Mesothelial cell of epicardium (in vitro differentiated cells): ENCODE measurements at places on chromosomes 5 and 9. TPM values are rescaled to one million over a fixed set of nuclear protein-coding genes. Genes with fewer than 3 reads are reported as not detected.

Gene ZDHHC12
- 20.7 to 22.6 TPM (median 21.6 TPM) in 3 replicates for total RNA-seq

Gene OR1J2
- not detected in 3 replicates for total RNA-seq

Gene HTR4
- 0.27 to 0.41 TPM (median 0.33 TPM) in 3 replicates for total RNA-seq

DNA sequence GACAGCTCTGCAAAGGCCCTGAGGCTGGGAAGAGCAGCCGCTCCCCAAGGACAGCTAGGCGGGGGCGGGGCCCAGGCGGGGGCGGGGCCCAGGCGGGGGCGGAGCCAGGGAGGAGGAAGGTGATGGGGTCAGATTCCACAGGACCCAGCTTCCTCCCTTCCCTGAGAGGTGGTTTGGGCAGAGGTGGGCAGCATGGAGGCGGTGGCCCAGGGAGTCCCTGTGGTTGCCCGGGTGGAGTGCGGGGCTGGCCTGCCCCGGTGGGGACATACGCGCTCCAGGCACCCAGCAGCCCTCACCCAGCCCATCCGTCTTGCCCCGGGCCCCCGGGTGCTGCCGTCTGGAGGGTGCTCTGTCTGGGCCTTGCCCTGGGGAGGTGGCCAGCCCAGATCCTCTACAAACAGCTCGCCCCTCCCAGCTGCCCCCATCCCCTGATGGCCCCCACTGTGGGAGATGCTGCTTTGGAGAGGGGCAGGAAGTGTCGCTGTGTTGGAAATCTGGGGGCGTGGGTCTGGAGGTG, 11.0 kb upstream of the RNU6ATAC start:
- DNase-seq, result no peak

- DNase-seq, result no peak
Observed at GRCh38 chr5:56259002-56259511, 25.9 kb upstream of the ANKRD55 start.

Gene POU5F2
- total RNA-seq, result 1.7 to 1.9 TPM (median 1.7 TPM) in 3 replicates

DNA sequence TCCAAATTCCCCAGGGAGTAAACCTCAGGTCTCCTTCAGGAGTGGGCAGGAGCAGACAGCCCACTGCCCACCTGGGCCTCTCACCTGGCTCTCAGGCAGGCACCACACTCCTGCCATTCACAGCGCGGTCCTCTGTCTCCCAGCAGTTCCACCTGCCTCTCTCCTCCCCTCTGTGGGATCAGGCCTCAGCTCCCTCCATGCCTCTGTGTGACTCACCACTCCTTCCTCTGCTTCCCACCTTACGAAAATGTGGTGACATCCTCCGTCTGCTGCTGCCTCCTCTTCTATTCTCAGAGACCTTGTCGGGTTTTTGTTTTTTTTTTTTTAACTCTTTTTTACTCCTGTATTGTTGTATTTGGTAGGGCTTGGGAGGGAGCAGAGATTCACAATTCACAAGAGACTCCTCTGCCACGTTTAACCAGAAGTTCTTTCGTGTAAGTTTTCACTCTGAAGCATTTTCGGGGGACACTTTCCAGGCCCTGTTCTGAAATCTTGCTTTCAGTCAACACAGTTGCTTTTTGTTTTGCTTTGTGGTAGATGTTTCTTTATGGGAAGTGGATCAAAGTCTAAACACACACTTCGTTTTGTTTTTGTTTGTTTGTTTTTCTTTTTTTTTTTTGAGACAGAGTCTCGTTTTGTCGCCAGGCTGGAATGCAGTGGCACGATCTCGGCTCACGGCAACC, 21.1 kb upstream of the CDKN2AIPNL start:
- no peak for DNase-seq

- DNase-seq, result no peak
Observed at GRCh38 chr5:153308282-153308681, 182.2 kb upstream of the GRIA1 start.

DNA sequence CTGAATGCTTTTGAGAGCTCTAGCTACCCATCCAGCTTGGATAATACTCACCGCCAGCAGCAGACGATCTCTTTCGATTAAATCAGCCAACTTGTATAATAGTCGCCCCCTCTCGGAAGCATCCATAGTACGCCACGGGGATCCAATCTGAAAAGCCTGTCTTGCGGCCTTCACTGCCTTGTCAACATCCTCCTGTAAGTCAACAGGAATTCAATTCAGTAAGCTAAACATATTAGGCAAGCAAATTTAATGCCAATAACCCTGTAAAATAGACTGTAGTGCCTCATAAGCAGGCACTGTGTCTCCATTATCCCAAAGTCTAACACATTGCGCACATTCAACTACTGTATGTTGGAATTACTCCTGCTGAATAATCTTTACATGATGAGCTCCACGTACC, 22.0 kb downstream of the ALDH1A1 start:
- no peak for DNase-seq

DNA sequence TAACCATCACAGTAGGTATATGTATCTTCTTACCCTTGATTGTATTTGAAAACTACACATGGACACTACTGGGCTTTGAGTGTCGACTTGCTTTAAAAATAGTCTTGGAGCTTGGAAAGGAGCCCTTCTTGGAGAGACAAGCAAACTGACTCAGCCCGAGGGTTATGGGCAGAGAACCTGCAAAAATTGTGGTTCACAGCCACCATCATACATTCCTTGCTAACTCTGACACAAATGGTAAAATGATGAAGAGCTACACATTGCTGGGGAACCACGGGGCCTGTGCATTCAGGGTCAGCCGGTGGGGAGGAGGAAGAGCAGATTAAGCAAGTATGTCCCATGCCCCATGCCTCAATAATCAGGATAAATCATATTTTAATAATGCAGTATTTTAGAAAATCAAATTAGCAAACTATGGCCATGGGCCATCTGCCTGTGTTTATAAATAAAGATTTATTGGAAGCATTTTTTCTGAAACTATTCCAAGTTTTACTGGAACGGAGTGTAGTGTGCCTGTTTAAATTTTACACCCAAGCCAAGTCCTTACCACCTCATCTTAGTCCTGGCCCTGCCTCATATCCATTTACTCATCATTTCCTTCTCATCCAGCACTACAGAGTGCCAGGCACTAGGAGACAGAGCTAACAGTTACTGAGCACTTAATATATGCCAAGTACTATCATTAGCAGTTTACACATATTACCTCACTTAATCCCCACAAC, 195.7 kb downstream of the PALM2AKAP2 start:
- DNase-seq, result no peak

GRCh38 chr9:133144904-133145851, 18.5 kb downstream of the GBGT1 start:
- DNase-seq, result no peak

Gene KIF4B
- 0.07 to 0.11 TPM in 2 of 3 replicates, not detected in the other for total RNA-seq

Gene CARTPT
- not detected in 3 replicates for total RNA-seq

DNA sequence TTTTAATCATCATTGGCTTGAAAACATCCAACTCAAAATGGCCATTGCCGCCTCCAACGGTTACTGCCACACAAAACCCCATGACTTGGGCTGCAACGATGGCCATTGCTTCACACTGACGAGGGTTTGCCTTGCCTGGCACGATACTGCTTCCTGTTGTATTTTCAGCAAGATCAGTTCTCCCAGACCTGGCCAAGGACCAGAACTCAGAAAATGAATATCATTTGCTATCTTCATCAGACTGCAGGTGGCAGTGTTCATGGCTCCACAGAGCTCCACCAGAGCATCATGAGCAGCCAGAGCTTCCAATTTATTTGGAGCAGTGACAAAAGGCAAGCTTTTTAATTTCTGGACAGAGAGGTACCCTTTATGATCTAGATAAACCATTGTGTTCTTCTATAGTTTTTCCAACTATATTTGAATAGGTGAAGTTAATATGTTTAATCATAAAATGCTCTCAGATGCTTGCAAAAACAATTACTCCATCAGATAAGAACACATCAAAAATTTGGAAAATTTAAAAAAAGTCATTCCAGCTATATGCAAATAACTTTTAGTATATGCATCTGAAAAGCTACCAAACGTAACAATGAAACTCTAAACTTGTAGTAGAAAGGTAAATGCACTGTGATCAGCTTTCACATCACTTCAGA, 10.4 kb downstream of the AMACR start:
- no peak for DNase-seq

DNA sequence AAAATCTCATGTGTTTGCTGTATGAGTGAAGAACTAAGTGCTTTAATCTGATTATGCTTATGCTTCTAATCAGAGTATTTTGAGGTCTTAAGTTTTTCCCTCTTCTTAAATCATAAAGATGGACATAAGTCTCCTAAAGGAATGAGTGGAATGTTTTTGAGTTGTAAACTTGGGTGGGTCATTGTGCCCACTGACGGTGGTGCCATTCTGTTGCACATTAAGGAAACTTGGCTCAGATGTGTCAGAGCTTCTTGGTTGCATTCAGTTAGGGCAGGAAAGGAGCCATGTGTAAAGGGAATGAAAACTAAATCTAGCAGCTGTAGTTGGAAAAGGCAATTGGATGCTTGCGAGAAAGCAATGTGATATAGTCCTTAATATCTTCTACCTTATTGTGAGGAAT, 256.6 kb downstream of the FANCC start:
- no peak for DNase-seq

GRCh38 chr5:157447201-157447637, 12.8 kb upstream of the NIPAL4 start:
- no peak for DNase-seq

Gene MRPL36
- total RNA-seq, result 38.0 to 43.8 TPM (median 41.0 TPM) in 3 replicates

DNA sequence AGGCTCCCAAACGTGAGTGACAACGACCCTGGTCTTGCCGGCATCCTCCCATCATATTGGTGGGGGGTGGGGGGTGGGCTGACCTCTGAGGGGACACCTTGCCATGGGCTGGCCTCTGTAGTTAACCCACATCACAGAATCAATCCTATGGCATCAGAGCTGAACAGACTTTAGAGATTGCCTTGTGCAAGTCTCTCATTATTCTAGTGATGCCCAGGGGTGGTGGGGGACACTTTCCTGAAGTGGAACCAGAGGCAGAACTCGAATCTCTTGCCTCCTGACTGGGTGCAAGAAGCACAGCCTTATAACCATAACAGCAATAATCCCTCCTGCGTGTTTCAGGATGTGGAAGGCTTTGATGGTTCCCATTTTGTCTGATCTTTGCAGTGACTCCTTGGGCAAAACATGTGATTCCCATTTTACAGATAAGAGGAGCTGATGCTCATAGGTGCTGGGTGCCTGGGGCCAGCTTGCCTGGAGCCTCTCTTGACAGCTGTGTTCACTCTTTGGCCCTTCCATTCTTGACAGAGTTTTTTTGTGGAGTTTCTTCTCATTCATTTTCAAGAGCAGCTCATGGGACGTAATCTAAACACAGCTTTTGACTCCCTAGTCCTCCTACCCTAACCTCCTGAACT, 18.6 kb upstream of the PITX1 start:
- DNase-seq, result no peak

- DNase-seq, result peak; percentile 78
Observed at GRCh38 chr9:2620919-2621721, 467 bp upstream of the VLDLR start.

- no peak for DNase-seq
Observed at GRCh38 chr5:92884469-92884868, 696.5 kb downstream of the NR2F1-AS1 start.

Gene GRM6
- not detected in 3 replicates for total RNA-seq

- DNase-seq, result no peak
Observed at GRCh38 chr5:130912088-130912487, 253.0 kb downstream of the HINT1 start.

DNA sequence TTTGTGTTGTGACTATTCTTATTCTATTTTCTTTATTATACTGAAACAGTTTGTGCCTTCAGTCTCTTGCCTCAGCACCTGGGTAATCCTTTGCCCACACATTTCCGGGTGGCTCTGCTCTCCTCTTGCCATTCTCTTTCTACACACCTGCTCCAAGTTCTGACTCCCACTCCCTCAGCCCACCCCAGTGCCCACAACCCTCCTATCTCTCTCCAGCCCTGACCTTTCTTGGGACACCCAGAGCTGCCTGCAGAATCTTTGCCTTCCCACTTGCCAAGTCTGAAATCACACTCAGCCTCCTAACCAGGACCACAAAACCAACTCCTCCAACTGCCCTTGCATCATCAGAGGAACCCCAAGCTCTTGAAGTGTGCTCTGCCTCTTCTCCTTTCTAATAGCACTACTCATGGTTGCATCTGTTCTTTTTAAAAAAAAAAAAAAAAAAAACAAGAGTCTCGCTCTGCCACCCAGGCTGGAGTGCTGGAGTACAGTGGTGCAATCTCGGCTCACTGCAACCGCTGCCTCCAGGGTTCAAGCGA, 4.1 kb downstream of the SWI5 start:
- DNase-seq, result no peak

DNA sequence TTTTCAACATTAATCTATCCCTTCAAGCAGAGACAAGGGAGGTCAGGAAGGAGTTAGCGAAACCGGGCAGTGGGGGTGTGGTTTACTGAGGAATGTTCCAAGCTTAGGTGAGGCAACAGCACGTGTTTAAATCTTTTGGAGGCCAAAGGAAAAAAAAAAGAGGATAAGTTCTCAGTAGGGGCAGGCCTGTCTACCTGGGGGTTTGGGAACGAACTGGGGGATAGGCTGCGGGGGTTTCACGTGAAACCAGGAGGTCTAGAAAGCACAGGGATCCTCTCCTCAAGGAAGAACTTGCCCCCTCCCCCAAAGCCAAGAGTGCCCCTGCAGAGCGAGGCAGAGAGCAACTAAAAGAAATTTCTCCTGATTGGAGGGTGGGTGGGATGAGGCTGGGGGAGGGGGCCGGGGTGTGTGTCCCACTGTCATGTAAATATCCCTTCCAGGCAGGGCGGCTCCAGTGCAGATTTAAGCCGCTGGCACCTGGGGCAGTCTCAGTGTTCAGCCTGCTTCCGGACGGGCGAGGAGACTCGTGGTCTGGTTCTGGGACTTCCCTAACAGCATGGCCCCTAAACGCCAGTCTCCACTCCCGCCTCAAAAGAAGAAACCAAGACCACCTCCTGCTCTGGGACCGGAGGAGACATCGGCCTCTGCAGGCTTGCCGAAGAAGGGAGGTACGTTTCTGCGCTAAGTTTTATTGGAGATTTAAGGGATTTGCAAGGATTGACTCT, 5.5 kb upstream of the SET start:
- DNase-seq, result no peak

Gene TRAF1
- 7.7 to 8.2 TPM (median 8.0 TPM) in 3 replicates for total RNA-seq

Gene LAMC3
- total RNA-seq, result 18.3 to 19.5 TPM (median 18.9 TPM) in 3 replicates

DNA sequence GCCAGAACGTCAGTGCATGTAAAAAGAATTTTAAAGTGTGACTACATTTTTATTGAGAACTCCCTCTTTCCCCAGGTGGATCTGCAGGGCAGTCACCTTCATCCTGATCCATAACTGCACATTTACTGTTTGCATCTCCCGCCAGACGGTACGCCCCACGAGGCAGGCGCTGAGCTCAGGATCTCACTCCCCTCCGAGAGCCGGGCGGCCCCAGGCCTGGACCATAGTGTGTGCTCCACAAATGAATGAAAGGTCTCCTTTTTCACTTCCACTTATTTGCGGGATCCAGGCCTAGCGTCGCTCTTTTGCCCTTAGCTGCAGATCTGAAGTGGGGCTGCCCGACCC, 378 bp downstream of the DROSHA start:
- peak; percentile 48 for DNase-seq

Gene WDR38
- not detected in 3 replicates for total RNA-seq

DNA sequence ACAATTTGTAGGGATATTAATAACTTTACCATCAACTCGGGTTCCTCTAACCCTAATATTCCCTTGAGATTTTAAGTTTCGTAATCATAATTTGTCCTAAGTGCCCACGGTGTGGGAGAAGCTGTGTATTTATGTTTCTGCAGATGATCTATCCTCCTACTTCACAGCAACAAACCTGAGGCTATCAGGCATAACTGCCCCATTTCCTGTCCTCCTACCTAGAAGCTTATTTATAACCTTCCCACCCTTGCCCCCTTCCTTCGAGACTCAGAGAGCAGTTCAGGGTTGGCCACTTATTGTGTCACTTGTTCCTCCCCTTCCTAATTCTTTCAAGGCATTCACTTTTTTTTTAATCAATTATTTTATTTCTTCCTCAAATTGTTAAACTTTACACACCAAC, 29.6 kb upstream of the LCP2 start:
- no peak for DNase-seq

GRCh38 chr9:29183971-29184370, 1610.7 kb upstream of the C9orf72 start:
- DNase-seq, result no peak

- DNase-seq, result no peak
Observed at GRCh38 chr5:131021646-131022045, 143.4 kb downstream of the HINT1 start.
